ENCODE measurements at places on chromosomes 4 and X. TPM values are rescaled to one million over a fixed set of nuclear protein-coding genes. Genes with fewer than 3 reads are reported as not detected.
A peak's percentile ranks its signal among the peaks of the same experiment; 100 is the strongest.

SSX4B gene
- total RNA-seq = not detected

MAGEE1 gene
- total RNA-seq = 0.65 TPM

GRCh38 chr4:48752246-48752645 lies 27.8 kb downstream of the FRYL start:
- DNase-seq = no peak

GRCh38 chr4:172850838-172851237 lies 317.8 kb upstream of the GALNT7 start:
- peak; percentile 91 for DNase-seq

DNA sequence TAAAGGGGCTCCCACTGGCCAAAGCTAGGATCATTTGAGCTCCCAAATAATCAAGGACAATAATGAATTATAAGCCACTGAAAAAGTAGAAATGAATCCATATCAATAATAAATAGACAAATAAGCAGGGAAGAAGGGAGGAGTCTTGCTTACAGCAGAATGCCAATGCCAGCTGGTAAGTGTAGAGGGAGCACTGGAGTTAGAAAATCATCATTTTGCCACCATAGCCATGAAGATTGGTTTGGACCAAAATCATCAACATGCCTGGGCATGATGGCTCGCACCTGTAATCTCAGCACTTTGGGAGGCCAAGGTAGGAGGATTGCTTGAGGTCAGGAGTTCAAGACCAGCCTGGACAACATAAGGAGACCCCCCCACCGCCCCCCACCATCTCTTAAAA lies 20.4 kb upstream of the SH3KBP1 start:
- no peak for DNase-seq
